NCI-H1105 treated with DMSO at 0.1 percent for 48 hours (cell line): ENCODE measurements at places on chromosomes 7 and 10.

- DNase-seq = no peak
These were observed 27.9 kb downstream of the RALA start for GRCh38 chr7:39651265-39651664.

DNA sequence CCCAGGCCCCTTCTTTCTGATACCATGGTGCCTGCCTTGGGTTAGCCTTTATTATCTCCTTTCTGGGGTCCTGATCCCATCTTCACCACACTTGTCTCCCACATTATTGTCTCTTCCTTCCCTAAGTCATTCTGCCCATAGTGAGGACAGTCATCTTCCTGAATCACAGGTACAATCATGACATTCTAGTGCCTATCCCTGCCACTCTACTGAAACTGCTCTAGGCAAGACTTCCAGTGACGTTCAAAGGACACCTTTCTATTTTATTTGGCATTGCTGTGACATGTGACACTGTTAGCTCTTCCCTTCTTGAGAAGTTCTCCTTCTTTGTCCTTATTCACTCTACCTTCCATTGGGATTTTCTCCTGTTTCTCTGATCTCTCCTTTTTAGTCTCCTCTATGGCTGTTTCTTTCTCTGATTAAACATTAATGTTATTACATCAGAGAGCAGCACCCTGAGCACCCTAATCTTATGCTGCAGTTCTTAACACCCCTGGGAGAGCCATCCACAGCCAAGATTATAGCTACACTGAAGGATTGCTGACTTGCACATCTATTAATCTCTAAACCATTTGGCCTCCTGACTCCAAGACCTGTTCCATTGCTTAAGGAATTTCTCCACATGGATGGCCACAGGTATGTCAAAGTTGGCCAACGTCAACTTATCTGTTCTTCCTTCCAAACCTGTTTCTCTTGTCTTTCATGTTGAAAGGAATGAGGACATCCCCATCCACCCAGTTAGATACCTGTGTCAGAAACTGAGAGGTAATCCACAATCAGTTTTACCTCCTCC lies 10.9 kb downstream of the MACC1 start:
- no peak for DNase-seq

GRCh38 chr7:11557627-11558026 lies 274.4 kb downstream of the THSD7A start:
- no peak for DNase-seq

DNA sequence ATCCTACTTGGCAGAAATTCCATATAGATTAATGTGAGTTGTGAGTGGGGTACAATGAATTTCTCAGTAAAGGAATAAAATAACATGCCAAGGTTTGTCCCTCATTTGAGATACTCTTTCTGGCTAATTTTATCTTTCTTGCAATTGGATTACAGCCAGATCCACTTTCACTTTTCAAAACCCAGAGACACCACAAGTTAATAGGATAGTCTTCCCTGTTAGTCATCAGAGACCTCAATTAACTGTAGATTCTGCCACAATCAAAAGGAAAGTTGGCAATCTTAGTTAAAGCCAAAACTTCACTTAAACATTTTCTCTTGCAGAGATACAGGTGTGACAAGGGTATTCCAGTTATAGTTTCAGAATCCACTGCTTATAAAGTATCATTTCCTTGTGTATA lies 91.4 kb upstream of the PHYHIPL start:
- peak; percentile 29 for DNase-seq

- no peak for DNase-seq
These were observed 16.0 kb downstream of the GIMAP5 start for GRCh38 chr7:150753239-150753638.

DNA sequence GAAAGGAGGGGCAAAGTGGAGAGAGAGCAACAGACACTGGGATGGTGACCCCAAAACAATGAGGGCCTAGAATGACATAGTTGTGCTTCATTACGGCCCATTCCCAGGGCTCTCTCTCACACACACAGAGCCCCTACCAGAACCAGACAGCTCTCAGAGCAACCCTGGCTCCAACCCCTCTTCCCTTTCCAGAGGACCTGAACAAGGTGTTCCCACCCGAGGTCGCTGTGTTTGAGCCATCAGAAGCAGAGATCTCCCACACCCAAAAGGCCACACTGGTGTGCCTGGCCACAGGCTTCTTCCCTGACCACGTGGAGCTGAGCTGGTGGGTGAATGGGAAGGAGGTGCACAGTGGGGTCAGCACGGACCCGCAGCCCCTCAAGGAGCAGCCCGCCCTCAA lies 20.7 kb downstream of the PRSS2 start:
- no peak for DNase-seq

- no peak for DNase-seq
These were observed 1203.8 kb downstream of the SORCS3 start for GRCh38 chr10:105844676-105845570.

- no peak for DNase-seq
These were observed 2.3 kb downstream of the TMEM184A start for GRCh38 chr7:1553512-1554210.

DNA sequence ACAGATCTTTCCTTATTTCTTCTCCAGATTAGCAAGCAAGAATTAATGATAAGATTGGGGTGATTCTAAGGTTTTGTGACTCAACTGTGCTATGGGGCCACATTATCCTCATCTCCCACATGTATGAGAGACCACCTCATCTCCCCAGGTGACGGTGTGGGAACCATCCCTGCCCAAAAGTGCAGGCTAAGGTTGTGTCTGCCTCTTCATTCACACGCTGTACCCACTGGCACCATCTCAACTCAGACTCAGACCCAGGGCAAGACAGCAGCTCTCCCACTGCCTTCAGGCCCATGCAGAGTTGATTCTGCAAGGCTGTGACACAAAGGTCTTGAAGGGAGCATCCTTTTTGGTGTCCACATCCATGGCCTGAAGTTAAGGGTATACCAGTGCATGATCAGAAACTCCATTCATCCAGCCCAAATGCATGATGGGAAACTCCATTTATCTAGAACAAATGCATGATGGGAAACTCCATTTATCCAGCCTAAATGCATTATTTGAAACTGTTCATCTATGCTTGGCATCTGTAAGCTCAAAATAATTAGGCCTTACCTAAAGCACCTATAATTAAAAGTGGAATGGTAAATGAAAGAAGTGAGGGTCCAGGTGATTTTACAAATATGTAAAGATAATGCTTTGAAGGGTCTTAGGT lies 99.4 kb downstream of the TCERG1L start:
- no peak for DNase-seq

DNA sequence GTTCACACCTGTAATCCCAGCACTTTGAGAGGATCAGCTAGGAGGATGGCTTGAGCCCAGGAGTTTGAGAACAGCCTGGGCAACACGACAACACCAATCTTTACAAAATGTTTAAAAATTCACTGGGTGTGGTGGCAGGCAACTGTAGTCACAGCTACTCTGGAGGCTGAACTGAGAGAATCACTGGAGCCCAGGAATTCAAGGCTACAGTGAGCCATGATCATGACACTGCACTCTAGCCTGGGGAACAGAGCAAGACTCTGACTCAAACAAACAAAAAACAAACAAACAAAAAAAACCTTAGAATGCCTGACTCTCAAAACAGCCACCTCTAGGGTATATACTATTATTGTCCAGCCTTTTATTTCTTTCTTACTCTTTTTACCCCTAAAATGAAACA lies 56.5 kb upstream of the PAPSS2 start:
- DNase-seq = no peak

DNA sequence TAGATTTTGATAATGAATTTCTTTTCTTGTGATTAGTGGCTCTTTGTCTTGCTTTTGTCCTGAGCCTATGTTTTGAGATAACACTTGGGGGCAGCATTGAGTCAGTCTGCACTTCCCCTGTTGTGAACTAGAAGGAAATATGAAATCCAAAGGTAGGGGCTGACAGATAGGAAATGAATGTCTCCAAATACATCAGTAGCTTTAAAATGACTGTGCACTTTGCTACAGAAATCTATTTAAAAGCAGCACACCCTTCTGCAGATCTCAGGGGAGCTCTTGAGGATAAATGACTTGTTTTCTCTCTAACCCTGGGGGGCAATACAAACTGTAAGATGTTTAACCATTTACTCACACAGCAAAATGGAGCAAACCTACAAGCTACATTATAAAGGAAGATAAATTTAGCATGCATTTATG lies 176.0 kb upstream of the MYO3A start:
- peak; percentile 77 for DNase-seq

DNA sequence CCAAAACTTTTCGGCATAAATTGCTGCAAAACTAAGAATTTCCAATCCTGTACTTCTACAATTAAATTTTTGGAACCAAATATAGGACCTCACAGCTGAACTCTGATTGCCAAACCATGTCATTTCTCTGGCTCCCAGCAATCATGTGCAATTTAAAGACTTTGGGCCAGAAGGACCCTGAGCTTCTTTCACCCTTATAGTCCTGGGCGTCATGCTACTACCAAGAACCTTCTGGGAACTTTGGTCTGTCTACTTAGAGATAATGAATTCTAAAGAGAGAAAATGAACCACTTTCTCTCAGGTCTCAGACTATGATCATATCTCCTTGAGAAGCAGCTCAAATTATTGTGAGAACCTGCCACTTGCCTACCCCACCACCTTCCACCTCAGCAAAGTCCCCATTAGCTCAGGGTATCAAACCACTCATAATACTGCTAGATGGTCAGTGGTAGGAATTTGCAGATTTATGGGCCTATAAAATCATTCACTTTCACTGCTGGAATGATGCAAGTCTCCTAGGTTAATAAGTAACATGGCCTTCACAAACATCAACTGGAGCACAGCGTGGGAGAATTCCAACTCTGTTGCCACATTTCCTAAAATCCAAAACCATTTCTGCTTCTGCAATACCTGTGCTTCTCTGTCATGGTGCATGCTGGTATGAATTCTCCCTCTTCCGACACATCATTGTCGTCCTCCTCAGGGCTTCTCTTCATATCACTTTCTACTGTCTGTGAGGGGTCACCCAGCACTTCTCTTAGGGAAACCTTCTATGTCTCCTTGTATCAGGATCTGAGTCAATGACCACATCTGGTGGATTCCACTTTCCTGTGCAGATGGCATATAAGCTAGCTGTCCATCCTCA lies 6.6 kb upstream of the WDR91 start:
- DNase-seq = no peak

GRCh38 chr10:132183046-132183445 lies 3.7 kb upstream of the DPYSL4 start:
- DNase-seq = peak; percentile 62

GRCh38 chr10:33005322-33006301 lies 47.6 kb upstream of the ITGB1 start:
- peak; percentile 45 for DNase-seq

- no peak for DNase-seq
These were observed 23.7 kb upstream of the KLF6 start for GRCh38 chr10:3808689-3809199.

DNA sequence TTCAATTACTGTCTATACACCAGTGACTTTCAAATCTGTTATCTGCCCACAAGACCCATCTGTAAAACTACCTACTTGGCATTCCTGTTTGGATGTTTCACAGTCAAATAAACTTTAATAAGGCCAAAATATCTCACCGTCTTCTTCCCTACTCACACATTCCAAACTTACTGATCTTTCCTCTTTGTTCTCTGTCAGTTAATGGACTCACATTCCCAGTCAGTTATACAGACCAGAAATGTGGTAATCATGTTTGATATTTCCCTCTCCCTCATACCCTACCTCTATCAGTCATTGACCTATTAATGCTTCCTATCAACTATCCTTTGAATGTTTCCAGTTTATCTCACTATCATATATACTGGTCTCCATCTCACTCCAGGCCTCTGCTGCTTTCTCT lies 28.5 kb upstream of the HDAC9 start:
- no peak for DNase-seq

- DNase-seq = no peak
These were observed 34.9 kb upstream of the CALD1 start for GRCh38 chr7:134744569-134744968.

GRCh38 chr10:47160261-47160908 lies 139.6 kb upstream of the GDF10 start:
- DNase-seq = no peak

- no peak for DNase-seq
These were observed 571.6 kb downstream of the SH2D4B start for GRCh38 chr10:81109200-81109752.

DNA sequence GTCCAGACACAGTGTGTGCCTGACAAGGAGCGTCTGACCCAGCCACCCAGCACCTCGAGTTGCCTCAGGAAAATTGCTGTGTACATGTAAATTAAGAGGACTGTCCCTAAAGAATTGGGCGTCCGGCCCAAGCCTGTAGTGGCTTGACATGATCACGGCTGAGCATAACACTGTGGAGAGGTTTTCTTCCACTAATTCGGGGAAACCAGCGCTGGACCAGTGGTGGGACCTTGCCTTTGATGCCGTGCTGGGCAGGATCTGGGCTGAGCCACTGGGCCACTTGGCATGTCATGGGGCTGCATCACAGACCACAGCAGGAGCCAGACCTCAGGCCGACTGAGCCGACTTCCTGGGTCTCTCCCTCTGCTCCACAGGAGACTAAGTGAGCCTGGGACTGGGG lies 282.5 kb downstream of the GLRX3 start:
- DNase-seq = no peak

DNA sequence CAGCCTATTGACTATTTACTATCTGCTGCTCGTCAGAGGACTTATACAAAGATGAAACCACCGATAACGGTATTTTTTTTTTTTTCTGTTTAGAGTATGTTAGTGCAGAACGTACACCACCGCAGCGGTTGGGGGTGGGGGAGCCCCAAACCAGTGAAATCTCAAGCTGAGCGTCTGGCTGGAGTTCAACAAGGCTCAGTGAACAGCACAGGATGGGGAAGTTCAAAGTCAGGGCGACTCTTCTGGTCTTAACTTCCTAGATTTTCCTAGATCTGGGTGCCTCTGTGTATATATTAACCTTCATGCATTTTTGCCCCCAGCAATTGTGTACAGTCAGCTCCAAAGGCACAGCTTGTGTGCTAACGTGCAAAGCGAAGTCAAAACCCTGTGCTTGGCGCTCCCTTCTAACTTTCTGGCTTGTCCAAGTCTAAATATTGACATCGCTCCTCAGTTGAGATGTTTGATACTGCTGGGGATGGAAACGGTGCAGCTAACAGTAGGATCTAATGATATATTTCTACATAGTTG lies 1.1 kb downstream of the RHOBTB1 start:
- DNase-seq = no peak

- DNase-seq = peak; percentile 22
These were observed 557 bp downstream of the TMEM120A start for GRCh38 chr7:75993689-75994387.

GRCh38 chr7:107043921-107044346 lies 571 bp upstream of the PRKAR2B start:
- no peak for DNase-seq

GRCh38 chr10:97333351-97333600 lies 1.3 kb downstream of the FRAT2 start:
- peak; percentile 7 for DNase-seq

- DNase-seq = no peak
These were observed 72.8 kb downstream of the CTTNBP2 start for GRCh38 chr7:117800406-117800805.

DNA sequence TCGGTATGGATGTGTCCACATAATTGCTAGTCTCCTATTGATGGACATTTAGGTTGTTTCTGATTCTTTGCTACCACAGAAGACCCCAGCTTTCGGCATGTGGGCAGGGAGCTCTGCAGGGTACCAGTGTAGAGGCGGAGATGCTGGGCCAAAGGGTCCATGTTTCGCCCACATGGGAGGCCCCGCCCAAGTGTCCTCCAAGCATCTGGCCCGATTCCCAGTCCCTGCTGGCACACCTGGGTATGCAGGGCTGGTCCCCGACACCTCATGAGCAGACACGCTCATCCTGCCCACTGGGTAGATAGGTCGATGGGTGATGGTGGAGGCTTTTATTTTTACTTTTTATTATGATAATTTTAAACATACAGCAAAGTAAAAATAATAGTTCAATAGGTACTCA lies 19.4 kb upstream of the TBRG4 start:
- DNase-seq = peak; percentile 2

- peak; percentile 99 for DNase-seq
These were observed 86.2 kb upstream of the ANLN start for GRCh38 chr7:36303202-36304098.
